ENCODE measurements at places on chromosomes 5 and 9.

GRCh38 chr5:128105203-128105602 lies 21.6 kb downstream of the SLC12A2 start:
- no peak for DNase-seq

DNA sequence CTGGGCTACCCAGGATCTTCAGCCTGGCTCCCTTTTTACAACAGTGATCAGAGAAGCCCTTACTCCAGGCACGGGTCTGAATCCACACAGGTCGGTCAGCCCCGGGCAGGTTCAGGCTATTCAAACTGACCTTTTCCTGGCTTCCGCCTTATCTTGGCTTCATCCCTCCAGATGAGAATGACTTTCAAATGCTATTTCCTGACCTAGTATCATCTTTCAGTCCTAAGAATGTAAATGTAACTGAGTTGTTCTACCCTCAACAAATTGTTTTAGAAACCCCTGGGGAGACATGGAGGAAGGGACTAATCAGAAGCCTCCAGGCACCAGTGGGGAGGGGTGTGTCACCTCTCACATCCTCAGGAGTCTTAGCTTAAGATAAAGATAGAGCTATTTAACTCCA lies 213.2 kb downstream of the EPB41L4A start:
- no peak for DNase-seq

DNA sequence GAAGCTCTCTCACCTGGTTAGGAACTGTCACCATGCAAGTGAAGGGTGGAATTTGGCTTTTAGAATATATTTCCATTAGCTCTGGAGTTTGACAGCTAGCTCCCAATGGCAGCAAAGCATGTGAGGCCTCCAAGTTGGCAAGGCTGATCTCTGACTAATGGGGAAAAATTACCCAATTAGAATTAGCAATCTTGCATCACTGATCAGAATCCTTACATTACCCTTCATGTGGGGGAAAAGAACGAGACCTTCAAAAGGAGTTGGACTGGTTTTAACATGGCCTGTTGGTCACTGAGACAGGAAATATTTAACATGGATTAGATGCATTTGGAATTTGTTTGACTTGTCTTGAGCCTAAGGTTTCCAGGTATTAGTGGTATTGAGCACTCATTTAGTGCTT lies 192.3 kb upstream of the GDNF start:
- no peak for DNase-seq

DNA sequence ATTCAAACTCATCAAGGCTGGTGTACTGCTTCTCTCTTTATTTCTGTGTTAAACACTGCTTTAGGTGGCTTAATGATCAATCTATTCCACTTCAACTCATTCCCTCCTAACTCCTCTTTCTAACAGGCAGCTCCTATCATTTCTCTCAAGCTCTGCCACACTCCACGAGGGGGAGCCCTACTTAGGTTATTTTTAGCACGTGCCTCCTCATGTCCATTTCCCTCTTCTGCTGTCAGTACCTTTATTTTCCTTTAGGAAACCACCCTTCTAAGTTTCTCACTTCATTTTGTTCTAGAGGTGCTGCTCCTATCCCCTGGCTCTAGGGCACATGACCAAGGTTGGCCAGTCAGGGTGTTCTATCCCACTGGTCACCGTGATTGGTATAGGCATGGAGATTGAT lies 6.7 kb upstream of the BRINP1 start:
- no peak for DNase-seq

GRCh38 chr5:59745415-59745863 lies 148.1 kb downstream of the PDE4D start:
- no peak for DNase-seq

DNA sequence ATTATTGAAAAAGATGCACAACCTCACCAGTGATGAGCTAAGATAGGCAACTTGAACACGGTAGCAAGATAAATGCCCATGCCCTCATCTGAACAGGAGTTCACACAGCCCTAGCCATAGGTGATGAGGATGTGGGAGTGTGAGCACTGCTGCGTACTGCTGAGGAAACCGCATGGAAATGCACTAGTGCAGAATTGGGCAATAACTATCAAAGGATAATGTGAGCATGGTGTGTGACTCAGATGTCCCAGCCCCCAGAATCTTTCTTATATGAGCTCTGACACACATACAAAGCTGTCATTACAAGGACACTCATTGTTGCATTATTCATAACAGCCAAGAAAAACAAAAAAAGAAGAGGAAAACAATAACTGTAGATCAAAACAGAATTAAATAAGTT lies 521.2 kb downstream of the IRX1 start:
- no peak for DNase-seq

DNA sequence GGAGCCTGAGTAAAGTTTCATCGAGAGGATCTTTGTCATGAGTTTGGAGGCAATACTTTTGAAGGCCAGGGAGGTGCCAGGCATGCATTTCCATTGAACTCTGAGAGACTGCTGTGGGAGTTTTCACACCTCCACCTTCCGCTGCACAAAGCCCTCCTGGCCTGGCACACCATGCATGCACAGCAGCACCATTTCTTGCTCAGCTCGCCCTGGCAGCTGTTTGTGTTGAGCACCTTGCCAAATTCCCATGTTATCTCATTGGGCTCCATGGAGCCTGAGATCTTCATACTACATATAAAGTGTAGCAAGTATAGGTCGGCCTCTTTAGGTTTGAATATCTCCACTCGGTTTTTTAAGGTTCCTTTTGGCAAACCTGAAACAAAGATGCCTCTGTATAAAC lies 125.7 kb upstream of the CLINT1 start:
- no peak for DNase-seq

DNA sequence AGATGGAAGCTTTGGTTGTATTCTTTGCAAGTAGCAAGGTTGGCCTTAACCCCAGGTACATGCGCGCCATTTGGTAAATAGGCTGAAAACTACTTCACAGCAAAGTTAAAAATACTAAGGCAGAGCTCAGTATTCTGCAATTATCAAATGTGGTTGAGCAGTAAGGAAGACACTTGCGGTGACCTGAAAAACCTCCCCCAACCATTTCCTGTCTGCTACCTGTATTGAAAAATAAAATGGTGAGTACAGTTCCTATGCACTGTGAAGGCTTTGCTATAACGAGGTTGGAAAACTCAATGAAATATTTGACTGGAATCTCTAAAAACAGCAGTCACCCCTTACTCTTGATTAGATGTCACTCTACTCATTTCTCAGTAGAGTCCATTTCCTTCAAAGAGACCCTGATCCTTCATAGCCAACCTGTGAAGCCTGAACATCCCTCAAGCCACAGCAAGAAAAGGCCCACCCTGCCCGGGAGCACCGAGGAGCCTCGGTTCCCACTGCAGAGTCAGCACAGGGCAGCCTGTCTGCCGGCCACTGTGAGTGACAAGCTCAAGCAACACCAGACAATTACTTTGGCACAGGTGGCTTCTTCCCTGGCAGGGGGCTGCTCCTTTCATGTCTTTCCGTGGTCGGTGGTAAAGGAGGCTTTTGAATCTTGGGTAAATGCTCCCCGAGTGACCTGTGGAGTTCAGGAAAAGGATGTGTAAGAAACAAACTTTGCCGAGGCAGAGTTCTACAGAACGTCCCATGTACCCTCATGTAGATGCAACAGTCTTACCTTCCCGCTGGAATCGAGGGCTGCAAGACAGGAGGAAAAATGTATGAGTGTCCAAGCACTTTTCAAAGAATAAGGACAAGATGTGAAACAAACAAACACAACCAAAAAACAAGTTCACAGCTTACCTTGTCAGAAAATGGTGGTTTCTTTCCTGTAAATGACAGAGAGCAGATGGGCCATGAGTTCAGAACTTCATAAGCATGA lies 29.6 kb downstream of the C5orf58 start:
- DNase-seq, result no peak

Measured in stimulated activated CD8-positive, alpha-beta memory T cell treated with anti-CD3 and anti-CD28 coated beads, Interleukin-4, amount 100 ng/mL, for 1 hour (primary cell).